ENCODE measurements at places on chromosomes 3 and 15.

GRCh38 chr3:20123131-20123652 lies 62.8 kb downstream of the SGO1 start:
- no peak for DNase-seq

GRCh38 chr3:121430664-121431215 lies 115.0 kb downstream of the POLQ start:
- DNase-seq = no peak

GRCh38 chr3:16181361-16181760 lies 6.9 kb downstream of the GALNT15 start:
- DNase-seq = no peak

DNA sequence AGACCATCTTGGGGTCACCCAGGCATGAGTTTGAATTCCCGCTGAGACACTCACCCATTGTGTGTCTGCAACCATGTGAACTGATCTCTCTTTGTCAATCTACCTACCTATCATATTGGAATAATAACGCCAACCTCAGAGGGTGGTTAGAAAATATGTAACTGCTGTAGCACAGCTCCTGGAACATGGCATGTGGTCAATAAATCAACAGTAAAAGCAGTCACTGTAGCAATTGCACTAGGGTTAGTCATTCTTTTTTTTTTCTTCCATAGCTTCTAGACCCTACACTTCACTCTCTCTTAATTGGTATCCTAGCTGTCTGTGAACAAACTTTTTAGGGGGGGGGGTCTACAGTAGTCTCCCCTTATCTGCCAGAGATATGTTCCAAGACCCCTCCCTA lies 64.2 kb upstream of the SLCO2A1 start:
- no peak for DNase-seq

DNA sequence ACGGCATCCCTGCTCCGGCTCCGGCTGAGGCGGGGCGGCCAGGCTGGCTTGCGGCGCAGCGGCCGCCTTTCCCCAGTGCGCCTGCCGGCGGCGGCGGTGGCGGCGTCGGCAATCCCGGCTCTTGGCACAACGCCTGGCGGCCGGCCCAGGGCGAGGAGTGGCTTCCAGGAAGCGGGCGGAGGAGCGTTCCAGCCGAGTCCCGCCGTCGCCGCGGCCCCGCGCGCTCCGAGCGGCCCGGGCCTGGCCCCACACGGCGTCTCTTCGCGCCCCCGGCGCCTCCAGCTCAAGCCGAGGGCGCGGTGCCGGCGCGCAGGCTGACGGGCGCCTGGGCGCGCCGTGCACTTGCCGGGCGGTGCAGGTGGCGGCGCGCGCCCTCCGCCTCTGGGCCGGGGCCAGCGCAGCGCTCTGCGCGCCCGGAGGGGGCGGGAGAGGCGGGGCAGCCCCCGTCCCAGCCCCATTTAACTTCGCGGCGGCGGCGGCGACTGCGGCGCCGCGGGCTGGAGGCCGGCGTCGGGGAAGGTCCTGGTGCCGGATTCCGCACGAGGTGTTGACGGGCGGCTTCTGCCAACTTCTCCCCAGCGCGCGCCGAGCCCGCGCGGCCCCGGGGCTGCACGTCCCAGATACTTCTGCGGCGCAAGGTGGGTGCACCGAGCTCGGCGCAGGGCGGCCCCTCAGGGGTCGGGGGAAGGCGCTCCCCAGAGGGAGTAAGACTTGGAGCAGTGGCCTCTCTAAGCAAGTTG lies at the start of gene ADAMTSL3:
ADAMTSL3 (plus strand) TSS at position 485 of the 740 bp plus-strand sequence. CDS start 1,639 bp downstream, outside the sequence.
- DNase-seq = no peak

Measured in stimulated activated CD8-positive, alpha-beta memory T cell treated with anti-CD3 and anti-CD28 coated beads, Interleukin-4, amount 100 ng/mL, for 1 hour (primary cell).